ENCODE measurements at places on chromosomes 2 and 18.

- DNase-seq: no peak
Measured at GRCh38 chr18:39389800-39390379, 1824.3 kb upstream of the CELF4 start.

DNA sequence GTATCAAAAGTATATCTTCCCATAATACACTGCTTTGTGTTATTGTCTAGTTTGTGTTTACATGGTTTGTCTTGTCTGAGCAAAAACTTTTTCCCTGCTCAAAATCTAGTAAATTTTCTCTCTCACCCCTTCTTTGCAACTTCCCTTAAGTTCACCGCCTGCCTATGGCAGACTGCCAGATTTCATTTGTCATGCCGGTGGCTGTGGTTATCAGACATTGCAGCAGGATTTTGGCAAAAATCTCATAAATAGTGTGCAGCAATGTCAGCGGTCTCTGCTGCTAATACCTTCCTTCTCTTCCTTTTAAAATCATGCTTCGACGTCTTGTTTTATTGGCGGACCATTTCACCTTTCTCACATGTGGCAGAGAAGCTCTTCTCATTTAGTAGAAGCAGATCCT lies 45.6 kb upstream of the TMEM178A start:
- DNase-seq: peak; percentile 31

GRCh38 chr18:23183411-23184150 lies 48.3 kb downstream of the CABLES1 start:
- no peak for DNase-seq

GRCh38 chr2:233034091-233034882 lies 1.8 kb downstream of the NEU2 start:
- DNase-seq: no peak

GRCh38 chr2:61619561-61619960 lies 81.4 kb upstream of the XPO1 start:
- no peak for DNase-seq

GRCh38 chr2:122186761-122187222 lies 431.3 kb downstream of the TSN start:
- no peak for DNase-seq

GRCh38 chr18:37409878-37410277 lies 155.7 kb downstream of the CELF4 start:
- DNase-seq: no peak

- DNase-seq: no peak
Measured at GRCh38 chr2:194380011-194380410, 1277.0 kb upstream of the SLC39A10 start.

DNA sequence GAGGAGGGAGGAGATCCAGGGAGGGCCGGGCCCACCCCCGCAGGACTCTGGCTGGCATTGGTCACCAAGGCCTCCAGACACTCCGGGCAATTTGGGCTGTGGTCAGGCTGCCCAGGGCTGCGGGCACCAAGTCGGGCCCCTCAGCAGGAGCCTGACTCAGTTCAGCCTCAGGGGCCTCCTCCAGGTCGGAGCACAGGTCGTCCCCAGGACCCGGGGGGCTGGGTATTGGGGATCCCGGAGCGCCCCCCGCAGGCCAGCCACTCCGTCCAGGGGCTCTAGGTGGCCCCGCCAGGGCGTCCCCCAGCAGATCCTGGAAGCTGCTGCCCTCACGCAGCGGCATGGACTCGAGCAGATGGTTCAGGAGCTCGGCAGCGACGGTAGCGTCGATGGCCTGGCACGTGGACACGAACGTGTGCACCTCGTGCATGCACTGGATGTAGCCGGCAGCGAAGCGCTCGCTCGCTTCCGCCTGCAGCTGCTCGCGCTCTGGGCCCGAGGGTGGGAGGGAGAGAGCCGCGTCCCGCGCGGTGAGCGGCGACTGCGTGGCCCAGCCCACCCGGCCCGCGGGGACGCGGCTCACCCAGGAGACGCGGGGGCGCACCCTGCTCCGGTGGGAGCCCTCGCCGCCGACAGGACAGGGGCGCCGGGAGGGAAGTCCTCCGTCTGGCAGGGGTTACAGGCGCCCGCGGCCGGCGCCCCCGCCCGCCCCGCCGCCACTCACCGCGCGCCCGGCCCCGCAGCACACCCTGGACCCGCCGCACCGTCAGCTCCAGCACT lies 884 bp downstream of the HES6 start:
- no peak for DNase-seq
